ENCODE measurements at places on chromosomes 1 and 21.
A peak's percentile ranks its signal among the peaks of the same experiment; 100 is the strongest.

- DNase-seq = no peak
Measured at GRCh38 chr1:85199667-85200462, 951 bp downstream of the SYDE2 start.

DNA sequence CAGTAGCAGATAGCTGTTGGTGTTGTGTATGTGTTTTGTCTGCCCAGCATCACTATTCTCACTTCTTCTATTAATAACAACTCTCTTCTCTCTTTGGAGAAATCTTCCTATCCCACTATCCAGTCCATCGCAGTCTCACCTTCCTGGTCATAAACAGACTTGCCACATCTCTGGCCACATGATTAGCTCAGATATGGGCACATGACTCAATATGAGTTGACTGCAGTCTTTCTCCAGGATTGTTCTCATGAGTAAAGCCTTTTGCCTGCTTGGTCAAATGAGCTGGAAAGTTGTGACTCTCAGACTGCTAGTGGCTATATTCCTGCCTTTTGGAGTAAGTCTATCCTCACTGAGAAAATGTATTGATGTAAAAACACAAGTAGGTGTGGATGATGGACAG is 32.9 kb upstream of the TADA1 start:
- DNase-seq = no peak

DNA sequence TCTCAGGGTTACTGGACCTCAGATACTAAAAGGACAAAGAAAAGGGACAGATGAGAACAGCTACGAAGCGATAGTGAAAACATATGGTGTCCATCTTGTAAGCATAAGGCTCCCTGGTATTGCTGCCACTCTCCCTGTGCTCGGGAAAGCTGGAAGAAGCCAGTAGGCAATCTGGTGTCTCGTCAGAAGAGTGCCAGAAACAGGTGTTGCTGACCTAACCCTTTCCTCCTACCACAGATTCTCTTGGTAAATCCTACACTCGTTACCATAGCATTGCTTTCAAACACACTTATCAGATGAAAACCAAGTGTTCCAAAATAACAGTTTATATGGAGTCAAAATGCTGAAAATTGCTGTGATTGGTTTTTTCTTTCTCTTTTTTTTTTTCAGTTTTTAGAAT is 146.3 kb downstream of the NRIP1 start:
- no peak for DNase-seq

GRCh38 chr1:41774471-41774990 is 144.2 kb downstream of the HIVEP3 start:
- no peak for DNase-seq

DNA sequence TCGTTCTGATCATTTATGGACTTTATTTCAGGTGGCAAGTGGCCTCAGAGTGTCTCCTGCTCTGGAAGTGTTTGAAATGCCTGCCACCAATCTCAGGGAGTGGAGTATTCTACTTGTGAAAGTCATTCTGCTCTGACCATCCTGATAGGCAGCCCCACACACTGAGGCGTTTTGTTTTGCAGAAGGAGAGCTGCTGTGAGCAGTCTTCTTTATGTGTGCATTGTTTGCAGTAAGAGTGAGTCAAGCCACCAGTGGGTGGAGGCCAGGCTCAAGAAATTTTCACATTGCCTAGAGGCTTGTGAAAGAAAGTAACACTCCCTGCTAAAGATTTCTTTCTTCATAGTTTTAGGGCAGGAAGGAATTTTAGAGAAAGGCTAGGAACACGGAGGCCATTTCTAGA is 204.4 kb downstream of the SLC35F3 start:
- no peak for DNase-seq

DNA sequence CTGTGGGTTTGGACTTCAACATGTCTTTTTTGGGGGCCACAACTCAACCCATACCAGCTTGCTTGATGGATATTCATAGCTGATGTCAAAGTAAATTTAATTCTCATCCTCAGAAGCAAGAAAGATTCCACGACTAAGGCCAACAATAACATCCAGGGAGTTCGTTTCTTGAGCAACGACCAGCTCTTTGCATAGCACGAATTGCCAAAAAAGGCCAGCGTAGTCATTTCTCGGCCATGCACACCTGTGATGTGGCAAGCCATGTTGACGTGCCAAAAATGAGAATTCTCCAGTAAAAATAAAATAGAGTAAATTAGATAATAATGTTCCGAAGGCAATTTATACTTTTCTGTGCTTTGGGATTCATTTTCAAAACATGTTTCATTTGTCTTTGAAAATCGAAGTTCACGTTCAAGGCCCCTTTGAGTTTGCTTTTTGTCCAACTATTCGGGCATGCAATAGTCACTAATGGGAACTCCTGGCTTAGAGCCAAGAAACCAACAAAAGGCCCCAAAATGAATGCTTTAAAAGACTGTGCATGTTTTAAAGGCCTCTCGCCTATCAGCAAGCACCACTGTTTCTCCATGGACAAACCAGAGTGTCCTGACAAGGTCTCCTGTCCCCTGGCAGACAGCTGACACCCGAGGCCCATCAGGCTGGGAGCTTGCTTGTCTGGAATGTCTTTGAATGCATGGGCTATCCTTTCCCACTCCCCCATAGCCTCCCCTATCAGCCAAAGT is 14.4 kb upstream of the IGSF5 start:
- no peak for DNase-seq

DNA sequence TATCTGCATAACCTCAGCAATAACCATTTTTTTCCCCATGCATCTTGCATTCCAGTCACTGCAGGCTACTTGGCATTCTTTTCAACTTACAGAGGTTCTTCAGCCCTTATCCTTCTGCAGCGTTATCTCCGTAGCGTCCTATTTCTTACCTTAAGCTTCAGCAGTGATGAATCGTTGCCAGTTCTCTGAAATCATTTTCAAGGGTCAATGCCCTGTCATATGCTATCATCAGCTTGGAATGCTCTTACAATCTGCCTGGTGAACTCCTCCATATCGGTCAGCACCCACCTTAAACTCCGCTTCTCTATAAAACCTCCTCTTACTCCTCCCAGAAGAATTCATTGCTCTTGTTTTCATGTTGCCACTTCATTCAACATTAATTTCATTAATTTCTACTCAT is 105.1 kb upstream of the DPH5 start:
- no peak for DNase-seq

- no peak for DNase-seq
Measured at GRCh38 chr1:7442036-7442435, 329.1 kb upstream of the VAMP3 start.

- no peak for DNase-seq
Measured at GRCh38 chr1:2130156-2130555, 64.4 kb downstream of the FAAP20 start.

GRCh38 chr1:200294241-200294640 is 115.6 kb downstream of the ZNF281 start:
- DNase-seq = no peak

DNA sequence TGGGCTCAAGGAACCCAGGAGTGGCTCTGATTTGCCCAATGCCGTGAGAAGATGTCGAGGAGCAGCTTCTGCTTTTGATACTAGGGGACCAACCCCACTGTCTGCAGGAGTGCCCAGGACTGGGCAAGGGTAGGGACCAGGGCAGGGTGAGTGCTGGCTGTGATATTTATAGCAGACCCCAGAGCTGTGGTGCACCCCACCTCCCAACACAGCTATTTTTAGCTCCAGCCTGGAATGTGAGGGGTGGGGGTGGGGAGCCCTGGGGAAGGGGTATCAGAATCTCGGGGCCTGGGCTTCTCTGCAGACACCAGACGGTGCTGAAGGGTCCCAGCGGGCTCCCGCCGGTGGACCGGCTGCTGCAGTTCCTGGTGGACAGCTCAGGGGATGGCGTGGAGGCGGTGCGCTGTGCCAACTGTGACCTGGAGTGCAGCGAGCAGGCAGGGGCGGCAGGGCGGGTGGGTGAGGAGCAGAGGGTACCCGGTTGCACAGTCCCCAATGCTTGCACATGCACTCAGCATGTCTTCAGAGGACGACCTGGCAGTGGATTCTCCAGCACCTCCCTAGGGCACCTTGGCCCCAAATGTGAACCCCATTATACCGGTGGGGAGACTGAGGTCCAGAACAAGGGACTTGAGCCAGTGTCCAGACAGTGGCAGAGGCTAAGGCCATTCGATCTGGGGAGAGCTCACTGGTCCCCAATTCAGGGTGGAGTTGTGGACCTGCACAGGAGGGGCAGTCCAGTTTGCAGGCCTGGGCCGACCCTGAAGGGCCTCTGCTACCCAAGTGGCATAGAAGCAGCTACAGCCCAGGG is 1.4 kb downstream of the RNF207 start:
- DNase-seq = no peak

- DNase-seq = no peak
Measured at GRCh38 chr1:157262422-157262821, 124.2 kb upstream of the ETV3 start.

GRCh38 chr1:52672946-52673345 is 25.2 kb downstream of the COA7 start:
- no peak for DNase-seq

DNA sequence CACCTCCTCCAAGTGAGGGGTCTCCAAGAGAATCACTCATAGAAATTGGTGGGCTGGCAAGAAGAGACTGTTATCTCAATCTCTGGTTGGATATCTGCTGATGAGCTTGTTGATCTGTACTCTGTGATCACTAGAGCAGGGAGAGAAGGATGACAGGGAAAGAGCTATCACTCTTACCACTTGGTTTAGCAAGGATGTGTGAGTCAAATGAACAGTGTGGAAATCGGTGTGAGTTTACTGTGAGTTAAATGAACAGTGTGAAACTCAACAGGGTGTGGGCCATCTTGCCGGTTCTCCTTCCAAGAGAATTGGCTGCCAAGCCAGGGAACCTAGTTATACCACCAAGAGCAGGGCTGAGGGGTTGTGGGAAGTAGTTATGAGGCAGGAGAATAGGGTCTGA is 33.3 kb upstream of the CD1D start:
- no peak for DNase-seq

GRCh38 chr1:19344372-19344810 is 32.3 kb downstream of the SLC66A1 start:
- no peak for DNase-seq

- DNase-seq = no peak
Measured at GRCh38 chr1:164774819-164775654, 216.1 kb downstream of the PBX1 start.

- DNase-seq = no peak
Measured at GRCh38 chr1:31757204-31757679, 6.9 kb downstream of the ADGRB2 start.

- no peak for DNase-seq
Measured at GRCh38 chr1:87949711-87950110, 621.0 kb downstream of the LMO4 start.

DNA sequence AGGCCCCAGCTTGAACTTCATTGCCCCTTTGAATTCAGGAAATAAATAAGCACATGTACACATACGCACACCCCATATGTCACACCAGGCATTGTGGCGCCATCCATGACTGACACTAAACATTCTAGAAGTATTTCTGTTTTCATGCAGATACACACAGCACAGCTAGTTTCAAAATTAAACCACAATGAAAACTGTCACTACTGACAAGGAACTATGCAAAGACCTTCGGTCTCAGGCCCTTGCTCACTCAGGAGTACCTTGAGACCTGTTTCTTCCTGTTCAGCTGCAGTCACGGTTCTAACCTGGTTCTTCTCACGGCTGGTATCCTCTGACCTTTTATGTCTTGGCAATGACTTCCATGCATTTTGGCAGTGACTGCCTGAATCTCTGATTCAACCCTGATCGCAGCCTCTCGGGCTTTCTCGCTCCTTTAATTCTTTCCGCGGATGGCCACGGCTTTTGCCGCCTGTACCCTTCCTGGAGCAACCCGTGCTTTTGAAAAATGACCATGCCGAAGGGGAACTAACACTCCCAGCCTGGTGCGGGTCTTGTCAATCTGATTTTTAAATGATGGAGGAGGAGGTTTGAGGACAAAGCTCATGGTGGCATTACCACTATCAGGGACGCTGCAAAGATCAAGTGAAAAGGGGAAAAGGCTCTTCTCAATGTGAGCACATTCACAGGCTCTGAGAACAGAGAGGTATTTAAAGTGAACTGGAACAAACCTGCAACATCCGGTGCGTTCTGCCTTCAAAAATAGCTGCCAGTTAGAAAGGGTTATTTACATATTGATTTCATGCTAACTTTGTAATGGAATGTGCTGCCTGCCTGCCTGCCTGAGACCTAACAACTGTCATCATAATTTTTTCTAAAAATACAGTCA is 384.6 kb downstream of the RRAGC start:
- DNase-seq = no peak

DNA sequence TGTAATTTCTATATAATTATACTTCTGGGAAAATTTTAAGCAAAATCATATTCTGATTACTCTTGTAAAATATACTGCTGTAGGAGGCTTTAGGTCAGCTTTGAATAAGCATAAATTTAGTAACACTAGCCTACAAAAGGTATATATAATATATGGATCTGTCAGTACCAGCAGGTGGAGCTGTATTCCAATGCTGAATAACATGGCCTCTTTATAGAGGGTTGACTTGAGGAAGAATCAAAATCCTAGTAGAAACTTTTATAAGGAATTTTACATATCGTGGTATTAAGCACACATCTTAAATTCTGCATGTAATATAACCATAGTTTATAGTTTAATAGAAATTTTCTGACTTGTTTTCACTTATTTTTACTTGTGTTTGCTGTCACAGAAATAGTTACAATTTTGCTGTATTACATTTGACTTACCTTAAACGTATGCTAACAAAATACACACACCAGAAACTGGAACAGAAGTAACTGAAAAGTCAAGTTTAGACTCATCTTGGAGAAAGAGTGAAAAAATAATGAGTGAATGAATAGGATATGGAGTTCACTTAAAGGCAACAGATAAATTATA is 79.3 kb downstream of the HMCN1 start:
- peak; percentile 24 for DNase-seq

GRCh38 chr1:64601207-64601606 is 131.3 kb downstream of the CACHD1 start:
- DNase-seq = no peak

DNA sequence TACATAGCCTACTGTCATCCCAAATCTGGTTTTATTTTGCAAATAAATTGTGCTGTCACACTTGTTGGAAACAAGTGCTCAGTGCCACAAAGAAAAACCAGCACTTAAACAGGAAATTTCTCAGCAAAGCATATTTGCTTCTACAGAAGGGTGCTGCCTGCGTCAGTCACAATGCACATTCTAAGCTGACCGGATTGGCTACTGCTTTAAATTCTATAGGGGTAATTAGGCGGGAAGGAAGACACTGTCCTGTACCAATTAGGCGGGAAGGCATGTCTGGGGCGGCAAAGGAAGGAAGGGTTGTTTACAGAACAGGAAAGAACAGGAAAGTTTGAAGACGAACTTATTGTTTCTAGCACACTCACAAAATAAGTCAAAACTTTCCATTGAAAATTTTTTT is 2.8 kb downstream of the IFI16 start:
- DNase-seq = no peak

GRCh38 chr1:228317891-228318810 is 88.5 kb downstream of the TRIM11 start:
- no peak for DNase-seq

GRCh38 chr1:45141247-45142003 is 65.0 kb downstream of the ZSWIM5 start:
- no peak for DNase-seq

GRCh38 chr21:42559326-42559725 is 45.7 kb downstream of the SLC37A1 start:
- DNase-seq = no peak

DNA sequence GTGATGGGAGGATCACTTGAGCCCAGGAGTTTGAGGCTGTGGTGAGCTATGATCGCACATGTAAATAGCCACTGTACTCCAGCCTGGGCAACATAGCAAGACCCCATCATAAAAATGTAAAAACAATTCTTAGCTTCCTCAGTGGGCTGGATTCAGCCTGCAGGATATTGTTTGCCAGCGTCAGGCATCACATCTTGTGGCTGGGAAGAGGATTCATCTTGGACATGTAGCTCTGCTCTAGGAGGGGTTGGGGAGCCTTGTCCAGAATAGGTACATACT is 19.3 kb upstream of the ST3GAL3 start:
- no peak for DNase-seq

Measured in NCI-H1417 treated with DMSO at 0.1 percent for 48 hours (cell line).